ENCODE measurements at places on chromosomes 3 and 15.

GRCh38 chr15:84813931-84814330, 3.2 kb upstream of the ALPK3 start:
- DNase-seq, result no peak

DNA sequence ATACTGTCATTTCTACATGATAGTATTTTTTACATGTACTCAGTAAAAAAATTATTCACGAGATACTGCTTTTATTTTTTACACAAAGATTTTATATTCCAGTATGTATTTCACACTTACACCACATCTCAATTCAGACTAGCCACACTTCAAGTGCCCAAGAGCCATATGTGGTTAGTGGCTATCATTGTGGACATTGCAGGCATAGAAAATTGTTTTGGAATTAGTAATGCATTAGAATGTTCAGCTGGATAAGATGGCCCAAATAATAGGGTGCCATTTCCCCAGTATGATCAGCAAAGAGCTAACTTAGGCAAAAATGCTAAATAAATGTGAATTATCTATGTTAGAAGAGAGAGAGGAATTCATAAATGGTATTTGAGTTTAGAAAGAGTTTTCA, 203.8 kb upstream of the MCTP2 start:
- DNase-seq, result no peak

GRCh38 chr3:49495023-49495422, 25.0 kb downstream of the DAG1 start:
- DNase-seq, result no peak

- DNase-seq, result no peak
Measured at GRCh38 chr15:80160570-80161156, 7.9 kb downstream of the FAH start.

DNA sequence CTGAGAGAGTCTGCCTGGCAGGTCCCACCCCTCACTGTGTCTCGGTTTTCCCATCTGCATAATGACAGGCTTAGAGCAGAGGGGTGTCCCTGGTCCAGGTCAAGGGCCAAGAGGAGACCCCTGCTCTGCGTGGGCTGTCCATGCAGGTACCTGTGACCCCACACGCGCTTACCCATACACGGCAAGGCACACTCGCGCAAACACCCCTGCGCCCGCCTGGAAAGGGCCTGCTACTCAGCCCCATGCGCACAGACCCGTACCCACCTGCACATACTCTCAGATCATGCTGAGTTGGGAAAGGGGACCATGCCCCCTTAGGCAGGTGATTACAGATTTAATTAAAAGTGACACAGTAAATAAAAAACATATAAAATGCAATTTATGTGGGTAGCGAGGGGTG, 23.4 kb upstream of the TMEM115 start:
- DNase-seq, result no peak

GRCh38 chr15:100902436-100903167, 16.6 kb upstream of the LRRK1 start:
- no peak for DNase-seq

- DNase-seq, result no peak
Measured at GRCh38 chr3:194184801-194185200, 48.9 kb downstream of the HES1 start.

- DNase-seq, result no peak
Measured at GRCh38 chr3:143001034-143001368, 369 bp upstream of the U2SURP start.

DNA sequence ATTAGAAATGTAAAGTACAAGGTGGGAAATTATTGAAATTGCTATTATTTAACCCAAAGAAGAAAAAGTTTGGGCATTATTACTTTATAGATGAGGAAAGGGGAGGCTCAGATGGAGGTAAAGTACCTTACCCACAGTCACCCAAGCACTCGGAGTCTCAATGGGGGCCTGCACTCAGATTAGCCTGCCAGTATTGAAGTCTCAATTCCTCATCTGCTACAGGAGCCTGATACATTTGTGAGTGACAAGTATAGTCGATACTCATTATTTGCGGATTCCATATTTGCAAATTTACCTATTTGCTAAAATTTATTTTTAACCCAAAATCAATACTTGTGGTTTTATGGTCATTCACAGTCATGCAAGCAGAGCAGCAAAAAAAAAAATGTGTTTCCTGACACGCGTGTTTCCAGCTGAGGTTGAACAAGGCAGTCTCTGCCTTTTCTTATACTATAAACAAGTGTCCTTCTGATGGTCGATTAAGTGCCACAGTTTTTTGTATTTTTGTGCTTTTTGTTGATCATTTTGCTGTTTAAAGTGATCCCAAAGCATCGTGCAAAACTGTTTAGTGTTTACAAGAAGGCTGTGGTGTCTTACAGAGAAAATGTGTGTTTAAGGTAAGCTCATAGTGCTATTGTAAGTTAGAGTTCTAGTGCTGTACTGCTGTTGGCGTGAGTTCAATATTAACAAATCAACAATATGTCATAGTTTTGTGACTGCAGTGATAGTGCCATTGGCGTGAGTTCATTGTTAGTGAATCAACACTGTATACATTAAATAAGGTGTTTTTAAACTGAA, 48.0 kb downstream of the ARHGEF26 start:
- DNase-seq, result no peak

GRCh38 chr3:44076221-44076829, 165.4 kb upstream of the TOPAZ1 start:
- no peak for DNase-seq

DNA sequence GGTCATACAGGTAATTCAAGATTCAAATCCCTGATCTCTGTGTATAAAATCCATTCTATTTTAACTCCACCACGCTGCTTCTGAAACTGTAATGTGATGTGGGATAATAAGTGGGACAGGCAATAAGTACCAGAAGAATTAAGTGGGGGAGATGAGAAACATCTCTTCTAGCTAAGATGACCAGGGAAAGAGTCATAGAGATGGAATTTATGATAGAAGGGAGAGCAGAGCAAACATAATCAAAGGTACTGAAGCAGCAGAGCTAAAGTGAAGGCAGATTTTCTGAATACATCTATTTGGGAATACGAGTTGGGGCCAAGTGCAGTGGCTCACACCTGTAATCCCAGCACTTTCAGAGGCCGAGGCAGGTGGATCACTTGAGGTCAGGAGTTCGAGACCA, 4.9 kb downstream of the MRPL47 start:
- no peak for DNase-seq

DNA sequence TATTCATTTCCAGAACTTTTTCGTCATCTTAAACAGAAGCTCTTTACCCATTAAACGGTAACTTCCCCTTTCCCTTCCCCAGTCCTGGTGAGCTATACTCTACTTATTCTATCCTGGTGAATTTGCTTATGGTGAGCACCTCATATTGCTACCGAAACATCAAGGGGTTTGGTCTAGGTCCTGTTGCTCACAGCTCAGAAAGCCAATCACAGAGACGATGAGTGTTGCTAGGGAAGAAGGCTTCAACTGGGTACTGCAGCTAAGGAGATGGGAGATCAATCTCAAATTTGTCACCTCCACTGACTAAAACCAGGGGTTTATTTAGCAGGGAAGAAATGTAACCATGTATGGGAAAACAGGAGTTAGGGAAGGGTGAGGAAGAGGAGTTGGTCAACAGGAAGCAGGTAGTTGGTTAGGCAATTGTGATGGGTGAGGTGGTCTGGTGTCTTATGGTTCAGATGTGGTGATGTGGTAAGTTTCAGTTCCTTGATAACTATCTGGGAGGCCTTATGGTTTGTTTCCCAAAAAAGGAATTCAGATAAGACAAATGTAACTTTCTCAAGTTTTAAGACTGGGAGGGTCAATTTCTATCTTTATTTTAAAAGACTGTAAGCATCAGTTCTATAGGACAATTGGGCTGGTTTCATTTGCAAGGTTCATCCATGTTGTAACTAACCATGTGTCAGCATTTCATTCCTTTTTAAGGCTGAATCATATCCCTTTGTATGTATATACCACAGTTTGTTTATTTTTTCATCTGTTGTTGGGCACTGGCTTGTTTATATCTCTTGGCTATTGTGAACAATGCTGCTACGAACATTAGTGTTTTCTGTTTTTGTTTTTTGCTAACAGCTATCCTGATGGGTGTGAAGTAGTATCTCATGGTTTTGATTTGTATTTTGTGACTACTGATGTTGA, 24.3 kb downstream of the ARHGAP11B start:
- no peak for DNase-seq
